ENCODE measurements at places on chromosomes 2 and 18. TPM values are rescaled to one million over a fixed set of nuclear protein-coding genes. Genes with fewer than 3 reads are reported as not detected.

The RAPGEF4 gene
- total RNA-seq, result 6.1 TPM

The PRKAG3 gene
- not detected for total RNA-seq

The CNTNAP5 gene
- total RNA-seq, result not detected

The IHH gene
- not detected for total RNA-seq

The MAP2 gene
- 24.9 TPM for total RNA-seq

The FBXO48 gene
- total RNA-seq, result 0.20 TPM

The SLC4A3 gene
- 0.13 TPM for total RNA-seq

Measured in pulmonary artery endothelial cell (primary cell).